ENCODE measurements at places on chromosomes 1 and 21. TPM values are rescaled to one million over a fixed set of nuclear protein-coding genes. Genes with fewer than 3 reads are reported as not detected.

The NMNAT2 gene
- 4.2 TPM for polyA plus RNA-seq

GRCh38 chr1:159184201-159184600 is 12.8 kb downstream of the CADM3 start:
- DNase-seq, result no peak

GRCh38 chr21:46392921-46393320 is 65.8 kb upstream of the DIP2A start:
- DNase-seq, result no peak

The ANKRD34A gene
- 0.57 TPM for polyA plus RNA-seq

The DEPDC1 gene
- polyA plus RNA-seq, result 22.3 TPM

DNA sequence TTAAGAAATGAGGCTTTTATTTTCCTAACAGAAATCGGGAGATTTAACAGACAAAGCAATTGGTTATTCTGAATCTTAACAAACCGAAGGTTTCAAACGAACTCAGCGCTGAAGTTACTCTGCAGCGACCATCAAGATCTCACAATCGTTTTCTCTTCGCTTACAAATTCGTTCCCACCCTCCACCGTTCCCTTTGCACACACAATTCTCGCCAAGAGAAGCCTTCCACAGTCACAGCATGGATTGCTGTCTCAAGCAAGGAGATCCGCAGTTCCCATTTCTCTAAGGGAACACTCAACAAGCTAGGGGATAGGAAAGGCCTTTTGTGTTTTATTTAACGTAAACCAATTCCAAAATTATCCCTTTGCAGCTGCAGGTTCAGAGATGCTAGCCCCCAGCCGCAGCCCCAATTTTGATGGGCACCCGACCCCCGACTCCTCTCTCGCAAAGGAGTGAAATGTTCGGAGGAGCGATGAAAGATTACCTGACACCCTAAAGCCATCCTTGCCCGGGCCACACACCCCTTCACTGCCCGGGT is 755 bp downstream of the FBXO42 start:
- peak; percentile 43 for DNase-seq

The FMN2 gene
- polyA plus RNA-seq, result 6.9 TPM

GRCh38 chr1:53678938-53679825 is 59.8 kb downstream of the GLIS1 start:
- DNase-seq, result no peak

The ZDHHC18 gene
- 21.2 TPM for polyA plus RNA-seq

- no peak for DNase-seq
These were observed 94.4 kb downstream of the WDR4 start for GRCh38 chr21:42784896-42785451.

DNA sequence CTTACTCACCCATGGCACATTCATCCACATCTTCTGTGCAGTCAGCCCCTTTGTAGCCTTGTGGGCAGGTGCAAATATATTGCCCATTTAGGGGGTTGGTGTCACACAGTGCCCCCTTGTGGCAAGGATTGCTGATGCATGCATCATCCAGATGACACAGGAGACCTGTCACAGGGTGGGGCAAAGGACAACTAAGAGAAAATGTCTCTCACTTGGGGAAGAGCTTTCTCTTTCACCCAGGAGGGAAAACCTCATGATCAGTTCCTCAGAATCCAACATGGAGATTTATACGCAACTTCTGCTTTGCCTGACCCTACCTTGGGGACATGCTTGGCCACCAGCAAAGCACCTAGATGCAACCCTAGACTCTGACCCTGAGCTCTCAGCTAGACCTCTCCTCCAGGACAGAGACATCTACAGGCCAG is 71.8 kb upstream of the ADAM30 start:
- peak; percentile 34 for DNase-seq

- no peak for DNase-seq
These were observed 126.2 kb upstream of the SMYD2 start for GRCh38 chr1:214154596-214155292.

- DNase-seq, result no peak
These were observed 5.0 kb downstream of the ADAMTS1 start for GRCh38 chr21:26840201-26840600.

The VWA5B1 gene
- polyA plus RNA-seq, result 2.5 TPM

DNA sequence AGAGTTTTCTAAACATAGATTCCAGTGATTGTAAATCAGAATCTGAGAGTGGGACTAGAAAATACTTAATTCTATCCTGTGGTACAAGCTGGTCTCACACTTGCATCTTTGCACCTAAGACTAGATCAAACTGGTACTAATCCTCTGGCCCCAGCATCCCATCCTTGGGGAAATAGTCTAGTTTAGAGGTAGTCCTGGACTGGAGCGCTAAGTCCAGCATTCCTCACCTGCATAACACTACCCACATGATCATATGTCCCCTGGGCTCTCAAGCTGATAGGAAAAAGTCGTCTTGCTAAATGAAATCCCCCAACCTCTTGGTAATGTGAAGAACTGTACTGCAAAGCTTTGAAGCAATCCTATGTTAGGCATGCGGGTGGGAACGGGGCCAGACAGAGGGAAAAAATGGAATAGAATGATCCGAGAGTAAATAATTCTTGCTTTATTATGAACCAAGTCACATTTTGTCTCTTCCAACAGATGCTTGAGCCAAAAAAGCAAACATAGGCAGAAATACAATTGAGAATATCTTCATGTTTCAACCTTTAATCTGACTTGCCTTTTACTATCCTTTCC is 4.8 kb downstream of the COX20 start:
- DNase-seq, result no peak

- DNase-seq, result no peak
These were observed 49.5 kb downstream of the LUZP1 start for GRCh38 chr1:23118957-23119792.

DNA sequence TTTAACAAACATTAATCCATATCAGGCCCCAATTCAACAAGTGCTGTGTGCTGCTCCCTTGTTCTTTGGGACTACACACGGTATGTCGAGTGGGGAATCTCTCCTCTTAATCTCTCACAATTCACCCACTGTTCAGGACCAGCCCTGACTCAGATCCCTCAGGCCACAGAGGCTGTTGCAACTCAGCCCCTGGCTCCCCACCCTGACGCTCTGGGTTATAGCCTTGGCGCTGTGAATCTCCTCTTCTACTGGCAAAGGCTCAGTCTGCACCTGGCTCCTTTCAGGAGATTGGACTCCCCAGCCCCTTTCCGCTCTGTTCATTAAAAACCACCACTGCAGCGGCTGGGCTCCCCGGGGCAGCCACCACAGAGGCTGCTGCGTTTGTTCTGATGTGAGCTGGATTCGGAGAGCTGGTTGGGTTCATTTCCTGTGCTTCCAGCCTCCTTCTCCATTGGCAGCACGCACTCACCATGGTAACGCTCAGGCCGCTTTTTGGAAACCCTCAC is 13.0 kb downstream of the CAPN8 start:
- DNase-seq, result no peak

The RIPPLY3 gene
- 3.1 TPM for polyA plus RNA-seq

The HSD3B2 gene
- 3.0 TPM for polyA plus RNA-seq

DNA sequence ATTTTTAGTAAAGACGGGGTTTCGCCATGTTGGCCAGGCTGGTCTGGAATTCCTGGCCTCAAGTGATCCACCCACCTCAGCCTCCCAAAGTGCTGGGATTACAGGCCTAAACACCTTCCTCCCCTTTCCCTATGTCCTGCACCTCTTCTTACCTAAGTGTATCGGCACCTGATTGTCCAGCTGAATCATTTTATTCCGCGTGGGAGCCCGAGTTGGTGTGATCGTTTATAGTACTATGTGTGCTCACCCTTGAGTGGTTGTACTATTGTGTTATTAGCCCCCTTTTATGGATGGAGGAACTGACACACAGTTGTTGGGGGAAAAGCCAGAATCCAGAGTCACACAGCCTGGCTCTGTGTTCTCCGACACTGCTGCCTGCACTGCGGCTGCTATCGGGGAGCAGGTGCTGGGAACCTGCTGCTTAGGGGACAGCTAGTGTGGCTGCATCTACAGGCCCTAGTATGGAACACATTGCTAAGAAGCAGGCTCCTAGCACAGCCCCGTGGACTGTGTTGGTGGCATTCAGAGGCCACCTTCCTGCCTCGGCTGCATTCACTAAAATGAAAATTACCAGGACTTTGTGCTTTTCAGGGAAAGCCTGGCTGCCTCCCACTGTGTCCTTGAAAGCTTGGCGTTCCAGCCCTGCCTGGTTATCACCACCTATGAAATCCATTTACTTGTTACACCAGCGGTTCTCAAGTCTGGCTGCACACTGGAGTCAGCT is 21.6 kb downstream of the ENO1 start:
- no peak for DNase-seq

DNA sequence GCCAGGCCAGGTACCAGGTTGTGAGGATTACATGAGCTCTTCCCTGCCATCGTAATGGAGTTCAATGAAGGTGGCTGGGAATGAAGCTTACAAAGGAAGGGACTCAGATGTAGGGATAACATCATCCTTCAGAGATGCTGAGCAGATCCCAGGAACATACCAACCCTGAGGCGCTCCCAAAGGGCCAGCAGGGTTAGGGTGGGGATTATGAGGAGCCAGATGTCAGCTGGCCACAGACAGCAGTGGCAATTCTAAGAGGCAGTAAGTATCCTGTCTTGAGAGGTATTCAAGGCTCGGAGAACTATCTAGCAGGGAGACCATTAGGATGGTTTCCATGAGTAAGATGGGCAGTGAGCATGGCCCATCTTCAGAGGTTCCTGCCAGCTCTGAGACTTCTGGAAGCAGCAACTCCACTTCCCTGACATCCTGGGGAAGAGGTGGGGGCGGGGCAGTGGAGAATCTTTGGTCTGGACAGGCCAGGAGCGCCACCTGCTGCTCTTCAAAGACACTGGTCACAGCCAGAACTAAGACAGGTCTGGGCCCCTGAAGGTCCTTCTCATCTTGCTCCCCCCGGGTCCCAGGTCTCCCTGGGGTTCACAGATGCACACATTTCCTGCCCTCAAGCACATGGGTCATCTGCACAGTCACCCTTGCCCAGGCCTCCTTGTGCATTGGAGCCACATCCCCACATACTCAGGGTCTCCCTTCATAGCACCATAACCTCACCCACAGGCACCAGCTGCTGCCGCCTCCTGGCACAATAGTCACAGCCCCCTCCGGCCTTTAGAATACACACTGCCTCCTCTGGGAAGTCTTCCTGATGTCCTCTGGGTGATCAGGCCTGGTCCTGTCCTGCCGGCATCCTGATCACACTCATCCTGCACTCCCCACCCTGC is 2.7 kb upstream of the SDC3 start:
- peak; percentile 87 for DNase-seq

- DNase-seq, result no peak
These were observed 49.1 kb upstream of the ZNF648 start for GRCh38 chr1:182110635-182111034.

The ADORA3 gene
- 0.52 TPM for polyA plus RNA-seq

DNA sequence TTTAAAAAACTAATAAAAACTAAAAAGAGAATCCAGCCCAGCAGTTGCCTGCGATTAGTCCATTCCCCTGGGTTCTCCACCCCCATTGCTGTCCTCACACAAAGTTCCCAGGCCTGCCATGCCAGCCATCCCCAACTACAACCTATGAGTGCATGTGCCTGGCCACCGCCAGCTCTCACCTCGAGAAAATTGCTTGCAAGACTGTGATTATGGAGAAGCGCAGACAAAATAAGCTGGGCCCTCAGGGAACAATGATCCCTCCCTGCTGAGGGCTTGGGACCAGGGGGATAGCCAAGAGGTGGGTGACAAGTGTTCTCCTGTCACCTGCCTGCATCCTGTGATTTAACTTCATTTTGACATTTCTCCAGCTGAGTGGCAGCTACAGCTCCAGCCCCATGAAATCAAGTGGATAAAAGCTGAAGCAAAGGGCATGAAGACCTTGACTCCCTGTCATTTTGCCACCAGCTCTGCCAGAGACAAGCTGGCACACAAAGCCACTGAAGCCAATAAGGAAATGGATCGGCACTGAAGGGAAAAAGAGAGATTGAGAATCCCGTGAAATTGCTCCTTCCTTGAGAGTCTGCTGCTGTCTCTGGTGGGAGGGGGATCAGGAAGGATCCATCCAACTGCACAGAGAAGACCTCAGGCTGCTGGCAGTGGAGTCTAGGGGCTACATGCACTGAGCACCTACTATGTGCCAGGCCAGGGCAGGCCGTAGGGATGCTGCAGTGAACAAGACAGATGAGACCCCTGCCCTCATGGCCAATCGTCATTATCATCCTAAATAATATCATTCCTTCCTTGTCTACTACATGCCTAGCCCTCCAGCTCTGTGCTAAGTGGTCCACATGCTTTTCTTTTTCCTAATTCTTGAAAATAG is 40.7 kb downstream of the MATN1 start:
- DNase-seq, result no peak

GRCh38 chr1:16294219-16295212 is 57.5 kb upstream of the CPLANE2 start:
- no peak for DNase-seq

DNA sequence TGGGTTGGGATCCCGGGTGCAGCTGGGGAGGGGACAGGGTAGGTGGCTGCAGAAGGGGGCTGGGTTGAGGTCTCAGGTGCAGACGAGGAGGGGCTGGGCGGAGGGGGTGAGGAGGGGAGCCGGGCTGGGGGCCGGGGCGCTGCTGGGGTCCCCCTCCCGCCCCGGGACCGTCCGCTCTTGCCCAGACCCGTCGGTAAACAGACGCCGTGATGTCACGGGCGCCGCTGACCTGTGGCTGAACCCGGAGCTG is 22.3 kb downstream of the DHRS3 start:
- no peak for DNase-seq

The RAB7B gene
- polyA plus RNA-seq, result 2.3 TPM

GRCh38 chr21:32981096-32981495 is 44.6 kb upstream of the OLIG2 start:
- no peak for DNase-seq

The PLEKHA6 gene
- 46.1 TPM for polyA plus RNA-seq

The FCER1A gene
- 0.37 TPM for polyA plus RNA-seq

The CFAP141 gene
- polyA plus RNA-seq, result not detected

- no peak for DNase-seq
These were observed 76.6 kb downstream of the DMRTB1 start for GRCh38 chr1:53535846-53536245.

The CYYR1 gene
- polyA plus RNA-seq, result 54.1 TPM

- no peak for DNase-seq
These were observed 48.3 kb downstream of the GNB1 start for GRCh38 chr1:1842360-1843146.

The TMEM50A gene
- polyA plus RNA-seq, result 128 TPM

GRCh38 chr1:226884116-226884625 is 13.8 kb downstream of the PSEN2 start:
- no peak for DNase-seq

The LAD1 gene
- polyA plus RNA-seq, result 28.4 TPM

GRCh38 chr1:220943319-220943996 is 64.2 kb downstream of the HLX start:
- DNase-seq, result no peak

The CFAP107 gene
- 0.50 TPM for polyA plus RNA-seq

- DNase-seq, result no peak
These were observed 7.2 kb upstream of the COL6A1 start for GRCh38 chr21:45974073-45975019.

- DNase-seq, result no peak
These were observed 34.9 kb downstream of the DUSP10 start for GRCh38 chr1:221706876-221707582.

DNA sequence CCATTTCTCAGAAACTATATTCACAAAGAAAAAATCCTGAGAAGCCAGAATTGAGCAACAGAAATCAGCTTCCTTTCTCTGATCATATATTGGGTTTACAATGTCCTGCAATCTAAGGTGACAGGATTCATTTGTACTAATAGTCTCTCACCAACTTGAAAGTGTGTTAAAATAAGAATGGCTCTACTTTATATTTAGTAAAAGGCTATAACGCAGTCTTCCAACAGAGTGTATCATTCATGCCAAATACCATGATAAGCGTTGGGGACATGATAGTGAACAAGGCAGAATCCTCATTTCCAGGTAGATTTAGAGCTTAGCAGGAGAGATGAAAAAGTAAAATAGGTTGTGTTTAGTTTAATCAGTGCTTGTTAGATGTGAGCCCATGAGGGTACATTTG is 519.2 kb upstream of the ZRANB2 start:
- no peak for DNase-seq

The LAMC2 gene
- 7.1 TPM for polyA plus RNA-seq
